ENCODE measurements at places on chromosomes 6 and 20.

DNA sequence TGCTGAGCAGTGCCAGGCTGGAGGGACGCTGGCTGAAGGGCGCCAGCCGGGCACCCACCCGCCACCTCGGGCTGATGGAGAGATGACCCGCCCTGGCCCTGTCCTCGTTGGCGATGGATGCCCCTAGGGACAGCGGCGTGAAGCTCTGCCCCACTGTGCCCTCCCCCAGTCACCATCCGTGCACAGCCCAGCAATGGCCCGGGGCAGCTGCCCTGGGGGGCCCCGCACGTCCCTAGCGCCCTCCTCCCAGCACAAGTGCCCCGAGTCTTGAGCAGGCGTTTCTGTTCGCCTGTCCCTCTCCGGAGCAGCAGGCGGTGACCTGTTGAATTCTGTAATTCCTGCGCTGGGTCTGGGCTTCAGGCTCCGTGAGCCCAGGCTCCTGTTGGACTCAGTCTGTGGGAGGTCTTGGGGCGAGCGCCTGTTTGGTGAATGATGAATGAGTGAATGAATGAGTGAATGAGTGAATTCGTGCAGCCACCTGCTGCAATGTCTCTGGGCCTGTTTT lies 36.8 kb upstream of the CHRNA4 start:
- no peak for DNase-seq

GRCh38 chr20:37408302-37409193 lies 62.6 kb downstream of the SRC start:
- DNase-seq, result no peak

DNA sequence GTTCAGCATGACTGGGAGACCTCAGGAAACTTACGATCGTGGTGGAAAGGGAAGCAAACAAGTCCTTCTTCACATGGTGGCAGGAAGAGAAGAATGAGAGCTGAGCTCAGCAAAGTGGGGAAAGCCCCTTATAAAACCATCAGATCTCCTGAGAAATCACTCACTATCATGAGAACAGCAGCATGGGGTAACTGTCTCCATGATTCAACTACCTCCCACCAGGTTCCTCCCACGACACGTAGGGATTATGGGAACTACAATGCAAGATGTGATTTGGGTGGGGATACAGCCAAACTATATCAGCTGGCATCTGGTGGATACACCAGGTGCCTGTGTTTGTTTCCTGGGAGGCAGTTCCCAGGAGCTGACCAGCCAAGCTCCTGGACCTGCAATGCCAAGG lies 4.9 kb downstream of the DDO start:
- DNase-seq, result no peak

DNA sequence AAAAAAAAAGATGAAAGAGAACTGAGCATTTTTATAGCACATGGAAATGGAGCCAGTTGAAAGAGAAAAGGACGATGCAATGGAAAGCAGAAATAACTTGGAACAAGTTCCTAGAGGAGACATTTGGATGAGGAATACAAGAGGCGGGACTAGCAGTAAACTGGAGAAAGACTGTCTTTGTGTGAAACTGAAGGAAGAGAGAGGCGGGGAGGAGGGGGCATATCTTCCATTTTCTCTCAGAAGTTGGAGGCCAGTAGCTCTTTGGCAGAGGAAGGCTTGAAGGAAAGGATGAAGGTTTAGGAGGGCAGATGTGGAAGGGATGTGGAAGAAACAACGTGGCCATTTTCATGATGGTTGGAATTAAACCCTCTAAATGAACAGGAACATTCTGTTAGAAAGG lies 33.0 kb upstream of the ADGRF1 start:
- DNase-seq, result no peak

- peak; percentile 6 for DNase-seq
These were observed 16.1 kb upstream of the ZNF217 start for GRCh38 chr20:53609491-53610445.

DNA sequence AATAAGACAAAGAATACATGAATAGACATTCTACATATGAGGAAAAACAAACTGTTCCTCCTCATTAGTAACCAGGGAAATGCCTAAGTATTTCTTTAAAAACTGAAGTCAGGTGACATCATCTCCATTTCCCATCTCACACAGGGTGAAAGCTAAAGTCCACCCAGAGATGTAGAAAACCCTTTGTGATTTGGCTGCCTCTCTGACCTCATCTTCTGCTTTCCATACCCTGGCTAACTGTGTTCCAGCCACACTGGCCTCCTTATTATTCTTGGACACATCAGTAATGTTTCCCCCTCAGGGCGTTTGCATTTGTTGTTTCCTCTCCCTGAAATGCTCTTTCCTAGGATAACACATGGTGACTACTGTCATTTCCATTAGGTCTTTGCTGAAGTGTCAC lies 40.4 kb downstream of the ESF1 start:
- DNase-seq, result no peak

- no peak for DNase-seq
These were observed 48.6 kb upstream of the PKHD1 start for GRCh38 chr6:52136055-52136454.

DNA sequence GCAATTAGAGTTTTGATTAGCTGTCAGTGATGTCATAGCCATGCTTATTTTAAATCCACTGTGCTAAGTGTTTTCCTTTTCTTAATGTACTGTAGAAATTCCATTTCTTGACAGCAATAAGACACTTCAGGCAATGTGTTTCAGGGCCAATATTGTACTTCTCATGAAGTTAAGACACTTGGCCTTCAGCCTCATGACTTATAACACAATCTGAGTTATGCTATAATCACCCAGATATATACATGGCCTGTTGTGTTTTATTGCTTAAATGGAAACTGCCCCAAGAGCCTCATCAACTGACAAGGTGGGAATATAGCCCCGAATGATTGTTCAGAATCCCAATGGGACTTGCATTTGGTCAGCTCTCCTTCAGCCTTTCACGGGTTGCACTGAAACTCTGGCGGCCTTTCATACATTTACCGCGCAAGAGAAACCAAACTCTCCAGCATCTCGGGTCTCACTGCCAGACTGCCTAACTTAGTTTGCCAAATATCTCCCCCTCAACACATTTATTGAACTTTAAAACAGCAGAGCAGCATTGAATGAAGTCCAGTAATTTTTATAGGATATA lies 44.2 kb upstream of the TBX18 start:
- no peak for DNase-seq

DNA sequence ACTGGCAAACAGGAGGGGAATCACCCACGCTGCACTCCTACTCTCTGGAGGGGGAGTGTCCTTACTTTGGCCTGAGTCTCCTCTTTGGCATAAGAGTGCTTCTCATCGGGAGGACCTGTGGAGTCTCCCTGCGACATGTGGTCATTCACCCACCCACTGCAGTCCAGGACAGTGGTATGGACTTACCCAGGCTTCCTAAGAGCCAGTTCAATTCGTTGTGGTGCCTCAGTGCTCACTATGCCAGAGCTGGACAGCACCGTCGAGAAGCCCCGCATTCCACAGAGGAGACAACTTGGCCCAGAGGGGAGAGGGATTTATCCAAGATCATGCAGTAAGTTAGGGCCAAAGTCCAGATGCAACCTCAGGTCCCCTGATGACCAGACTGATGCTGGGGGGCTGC lies 86.2 kb upstream of the CCDC167 start:
- DNase-seq, result no peak

- DNase-seq, result no peak
These were observed 176.1 kb upstream of the SUPT3H start for GRCh38 chr6:45553730-45554344.

- no peak for DNase-seq
These were observed 392.1 kb upstream of the NOX3 start for GRCh38 chr6:155847711-155848110.

DNA sequence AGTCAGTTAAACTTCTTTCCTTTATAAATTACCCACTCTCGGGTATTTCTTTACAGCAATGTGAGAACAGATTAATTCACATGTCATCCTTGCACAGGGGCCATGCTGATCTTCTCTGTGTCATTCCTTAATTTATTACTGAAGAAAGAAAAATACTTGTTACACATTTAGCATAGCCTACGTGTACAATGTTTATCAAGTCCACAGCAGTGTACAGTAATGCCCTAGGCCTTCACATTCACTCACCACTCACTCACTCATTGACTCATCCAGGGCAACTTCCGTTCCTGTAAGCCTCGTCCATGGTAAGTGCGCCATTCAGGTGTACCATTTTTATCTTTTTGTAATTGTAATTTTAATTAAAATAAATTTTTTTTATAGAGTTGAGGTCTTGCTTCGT lies 73.6 kb downstream of the RSPH3 start:
- no peak for DNase-seq

GRCh38 chr20:13008761-13009681 lies at the start of gene SPTLC3:
Gene SPTLC3, plus strand, starts transcription at chr20:13008972. Its CDS starts 296 bp downstream, at chr20:13009268.
- no peak for DNase-seq

DNA sequence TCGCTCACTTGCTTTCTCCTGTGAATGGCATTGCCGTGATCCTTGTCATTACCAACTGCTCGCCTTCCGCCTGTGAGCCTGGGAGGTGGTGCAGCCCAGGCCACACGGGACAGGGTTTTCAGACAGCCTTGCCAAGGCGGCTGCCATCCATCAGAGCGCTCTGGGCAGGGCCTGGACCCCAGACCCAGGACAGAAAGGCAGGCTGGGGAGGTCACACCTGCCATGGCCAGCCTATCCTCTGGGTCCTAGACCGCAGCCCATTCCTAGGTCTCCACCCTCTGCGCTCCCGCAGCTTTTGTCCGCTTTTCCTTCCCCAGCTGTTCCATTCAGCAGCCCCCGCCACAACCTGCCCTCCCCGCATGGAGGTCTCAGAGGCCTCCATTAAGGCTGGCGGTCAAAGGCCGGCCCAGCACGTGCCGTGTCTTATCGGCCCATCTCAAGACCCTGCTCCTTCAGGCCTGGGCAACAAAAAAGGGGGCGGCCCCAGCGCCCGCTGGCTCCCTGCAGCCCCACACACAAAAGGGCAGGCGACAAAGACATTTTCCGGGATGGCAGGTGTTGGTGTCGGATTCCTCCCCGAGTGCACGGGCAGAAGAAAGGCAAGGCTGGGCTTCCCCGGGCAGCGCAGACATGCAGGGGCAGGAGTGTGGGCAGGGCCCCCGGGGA lies 28.1 kb downstream of the INSM1 start:
- DNase-seq, result no peak

DNA sequence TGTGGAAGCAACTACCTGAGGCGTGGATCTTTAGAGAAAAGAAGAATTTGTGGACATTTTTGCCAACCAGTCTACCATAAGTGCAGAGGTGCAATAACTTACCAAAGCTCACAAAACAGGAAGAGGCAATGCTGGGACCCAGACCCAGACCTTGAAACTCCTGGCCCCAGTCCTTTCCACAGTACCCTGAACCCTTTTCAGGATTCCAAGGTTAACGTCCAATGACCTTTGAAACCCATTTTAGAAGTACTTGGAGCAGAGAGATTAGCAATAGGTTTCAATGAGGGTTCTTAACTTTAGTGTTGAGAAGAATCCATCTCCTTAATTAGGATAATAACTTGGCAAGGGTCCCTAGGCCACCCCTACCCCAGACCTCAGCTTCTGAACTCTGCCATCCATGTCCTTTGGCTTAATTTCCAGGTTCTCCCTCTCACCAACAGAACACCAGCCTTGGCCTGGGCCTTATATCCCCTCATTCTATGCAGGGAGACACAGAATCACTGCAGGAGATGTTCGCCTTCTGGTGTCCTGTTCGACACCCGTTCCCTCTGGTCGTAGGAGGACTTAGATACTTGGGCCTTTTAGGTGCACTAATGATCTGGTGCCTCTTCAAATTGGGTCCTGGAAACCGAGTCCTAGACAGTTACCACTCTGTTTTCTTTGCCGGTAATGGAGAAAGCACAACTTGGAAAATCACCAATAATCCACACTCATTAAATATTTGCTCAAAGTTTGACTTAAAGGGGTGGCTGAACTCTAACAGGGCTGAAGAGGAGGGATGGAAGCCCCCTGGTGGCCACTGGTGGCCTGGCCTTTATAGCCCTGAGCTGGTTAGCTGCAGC lies 40.6 kb downstream of the ISM1 start:
- no peak for DNase-seq

- no peak for DNase-seq
These were observed 36.9 kb upstream of the EPB41L1 start for GRCh38 chr20:36117638-36118037.

- no peak for DNase-seq
These were observed 38.8 kb upstream of the ID1 start for GRCh38 chr20:31566319-31566657.

- DNase-seq, result no peak
These were observed 128.5 kb upstream of the CDYL start for GRCh38 chr6:4647414-4648365.

- DNase-seq, result no peak
These were observed 620.2 kb downstream of the QKI start for GRCh38 chr6:164034602-164035140.

DNA sequence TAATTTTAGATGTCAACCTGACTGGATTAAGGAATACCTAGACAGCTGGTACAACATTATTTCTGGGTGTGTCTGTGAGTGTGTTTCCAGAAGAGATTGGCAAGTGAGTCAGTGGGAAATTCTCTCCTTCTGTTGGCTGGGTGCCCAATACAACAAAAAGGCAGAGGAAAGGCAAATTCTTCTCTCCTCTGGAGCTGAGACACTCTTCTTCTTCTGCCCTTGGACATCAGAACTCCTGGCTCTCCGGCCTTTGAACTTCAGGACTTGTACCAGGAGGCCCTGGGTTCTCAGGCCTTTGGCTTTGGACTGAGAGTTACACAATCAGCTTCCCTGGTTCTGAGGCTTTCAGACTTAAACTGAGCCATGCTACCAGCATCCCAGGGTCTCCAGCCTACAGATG lies 7.8 kb upstream of the BTN3A1 start:
- no peak for DNase-seq

DNA sequence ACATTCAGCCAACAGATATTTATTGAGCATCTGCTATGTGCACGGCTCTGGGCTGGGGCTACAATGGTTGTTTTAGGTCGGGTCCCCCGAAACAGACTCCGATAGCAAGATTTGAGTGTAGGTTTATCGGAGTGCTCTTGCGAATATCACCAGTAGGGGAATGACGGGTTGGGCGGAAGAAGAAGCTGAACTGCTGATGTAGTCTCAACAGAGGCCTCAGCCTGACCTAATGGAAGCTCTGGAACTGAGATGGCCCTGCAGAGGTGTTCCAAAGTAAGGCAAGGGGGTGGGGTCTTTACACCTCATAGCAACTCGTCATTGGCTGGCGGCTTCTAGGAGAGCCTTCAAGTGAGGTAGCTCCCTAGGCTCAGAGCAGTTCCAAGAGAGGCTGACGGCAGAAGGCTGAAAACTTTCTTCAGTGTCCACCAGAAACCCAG lies 1.1 kb downstream of the L3MBTL1 start:
- no peak for DNase-seq

GRCh38 chr20:35489717-35490116 lies 34.3 kb downstream of the CEP250 start:
- no peak for DNase-seq

GRCh38 chr20:62055106-62055861 lies 10.4 kb downstream of the TAF4 start:
- DNase-seq, result no peak
